ENCODE measurements at places on chromosomes 6 and 20.

DNA sequence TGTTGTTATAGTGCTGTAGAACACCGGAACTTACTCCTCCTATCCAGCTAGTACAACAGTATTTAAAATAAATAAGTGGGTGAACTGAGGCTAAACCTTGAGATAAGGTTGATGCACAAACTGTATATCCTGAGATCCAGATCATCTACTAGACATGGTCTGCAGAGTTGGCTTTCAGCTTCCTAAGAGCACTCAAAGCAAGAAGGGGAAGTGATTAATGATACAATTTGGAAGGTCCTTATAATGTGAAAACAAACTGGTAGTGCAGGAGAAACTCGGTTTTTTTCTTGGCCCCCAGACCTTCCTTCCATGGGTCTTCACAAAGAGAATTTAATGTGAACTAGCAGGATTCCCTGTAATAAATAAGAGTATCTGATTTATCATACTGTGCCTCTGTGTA lies 27.4 kb upstream of the RREB1 start:
- DNase-seq = no peak

GRCh38 chr6:13445005-13445743 lies 42.2 kb downstream of the GFOD1 start:
- peak; percentile 84 for DNase-seq

DNA sequence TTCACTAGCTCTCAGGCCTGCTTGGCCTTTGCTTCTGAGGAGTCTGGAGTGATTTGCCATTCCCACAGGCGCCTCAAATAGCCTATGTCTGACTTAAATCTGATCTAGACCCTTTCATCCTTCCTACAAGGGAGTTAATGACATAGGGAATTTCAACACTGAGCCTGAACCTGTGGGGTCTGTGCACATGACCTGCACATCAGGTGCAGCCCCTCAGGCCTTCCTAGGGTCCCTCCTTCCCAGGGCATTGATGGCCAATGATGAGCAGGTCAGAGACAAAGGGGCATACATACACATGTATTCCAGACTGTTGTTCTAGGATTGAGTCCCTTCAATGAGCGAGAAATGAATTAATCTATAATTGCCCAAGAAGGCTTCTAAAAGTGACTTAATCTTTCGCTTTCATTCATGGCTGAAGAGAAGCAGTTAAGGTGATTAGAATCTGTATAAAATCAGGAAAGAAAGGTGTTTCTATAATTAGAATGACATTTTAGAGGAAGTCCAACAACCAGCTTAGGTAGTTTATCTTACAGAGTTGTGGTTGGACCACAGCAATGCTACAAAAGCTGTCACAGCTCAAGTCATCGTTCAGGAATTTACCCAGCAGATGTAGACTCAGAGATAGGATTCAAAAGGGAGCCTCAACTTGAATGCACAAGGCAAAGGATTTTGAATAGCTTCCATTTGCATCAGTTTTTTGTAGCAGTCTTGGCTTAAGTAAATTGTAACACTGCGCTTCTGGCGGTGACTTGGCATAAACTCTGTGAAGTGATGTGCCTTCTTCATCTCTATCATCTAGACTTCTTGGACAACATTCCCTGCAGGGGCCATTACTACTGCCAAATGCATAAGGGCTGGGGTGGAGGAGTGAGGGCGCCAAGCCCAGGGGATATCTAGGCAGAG lies 27.0 kb upstream of the TBC1D7 start:
- DNase-seq = no peak

DNA sequence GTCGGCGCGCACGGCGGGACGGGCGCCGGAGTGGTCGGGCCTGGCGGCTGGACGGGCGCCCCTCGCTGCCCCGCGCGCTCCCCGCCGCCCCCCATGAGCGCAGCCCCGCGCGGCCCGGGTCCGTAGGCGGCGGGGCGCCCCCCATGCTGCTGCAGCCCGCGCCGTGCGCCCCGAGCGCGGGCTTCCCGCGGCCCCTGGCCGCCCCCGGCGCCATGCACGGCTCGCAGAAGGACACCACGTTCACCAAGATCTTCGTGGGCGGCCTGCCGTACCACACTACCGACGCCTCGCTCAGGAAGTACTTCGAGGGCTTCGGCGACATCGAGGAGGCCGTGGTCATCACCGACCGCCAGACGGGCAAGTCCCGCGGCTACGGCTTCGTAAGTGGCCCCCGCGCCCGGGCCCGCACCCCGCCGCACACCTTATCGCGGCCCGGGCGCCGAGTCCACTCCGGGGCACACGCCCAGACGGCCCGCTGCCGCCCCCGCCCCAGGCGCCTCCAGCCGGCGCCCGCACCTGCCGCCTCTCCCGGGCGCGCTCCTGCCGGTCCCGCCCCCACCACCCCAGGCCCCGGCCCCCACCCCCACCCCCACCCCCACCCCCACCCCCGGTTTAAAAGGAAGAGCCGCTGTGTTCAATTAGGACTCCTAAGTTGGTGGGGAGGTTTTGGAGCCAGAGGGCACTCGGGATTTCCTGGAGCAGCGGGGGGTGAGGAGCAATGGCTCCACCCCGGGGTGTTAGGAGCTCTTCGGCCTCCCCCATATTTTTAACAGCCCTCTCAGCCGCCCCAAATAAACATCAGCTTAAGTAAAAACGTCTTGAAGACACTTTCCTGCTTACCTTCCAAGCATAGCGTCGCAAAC lies 474 bp downstream of the RBM38 start:
- DNase-seq = no peak

GRCh38 chr6:30951907-30952469 lies 11.2 kb downstream of the MUCL3 start:
- no peak for DNase-seq

DNA sequence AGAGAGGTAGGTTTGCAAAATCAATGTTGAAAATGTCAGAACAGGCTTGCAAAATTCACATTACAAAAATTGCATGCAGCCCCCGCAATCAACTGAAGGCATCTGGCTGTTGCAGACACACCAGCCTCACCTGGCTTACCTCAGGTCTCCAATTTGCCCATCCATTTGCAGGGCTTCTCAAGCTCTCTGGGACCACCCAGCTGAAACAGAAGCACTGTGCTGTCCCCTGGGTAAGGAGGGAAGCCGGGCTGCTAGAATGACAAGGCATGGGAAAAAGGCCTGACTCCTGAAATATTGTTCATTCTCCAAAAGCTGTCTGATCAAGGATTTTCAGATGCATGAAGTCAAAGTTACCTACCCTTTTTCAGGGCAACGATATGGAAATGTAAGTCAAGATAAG lies 52.6 kb upstream of the CD93 start:
- no peak for DNase-seq

DNA sequence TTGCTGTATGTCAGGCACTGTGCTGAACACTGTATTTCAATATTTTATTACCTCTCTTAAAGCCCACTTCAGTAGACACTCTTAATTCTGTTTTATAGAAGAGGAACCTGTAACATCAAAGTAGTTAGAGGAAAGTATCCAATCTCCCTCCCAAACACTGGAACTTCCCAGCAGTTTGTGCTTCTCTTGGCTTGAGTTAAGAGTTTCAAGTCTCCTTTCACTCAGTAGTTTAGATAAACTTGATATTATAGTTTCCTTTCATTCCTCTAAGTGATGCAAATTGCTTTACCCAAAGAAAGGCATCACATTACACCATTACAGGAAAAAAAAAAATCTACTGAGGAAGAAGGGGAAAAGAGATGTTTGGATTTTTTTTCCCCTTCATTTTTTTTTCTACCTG lies 164.3 kb downstream of the TSHZ2 start:
- DNase-seq = no peak

Data from NCI-H1694 treated with DMSO at 0.1 percent for 48 hours (cell line).